ENCODE measurements at places on chromosomes 16 and 17. TPM values are rescaled to one million over a fixed set of nuclear protein-coding genes. Genes with fewer than 3 reads are reported as not detected.

DNA sequence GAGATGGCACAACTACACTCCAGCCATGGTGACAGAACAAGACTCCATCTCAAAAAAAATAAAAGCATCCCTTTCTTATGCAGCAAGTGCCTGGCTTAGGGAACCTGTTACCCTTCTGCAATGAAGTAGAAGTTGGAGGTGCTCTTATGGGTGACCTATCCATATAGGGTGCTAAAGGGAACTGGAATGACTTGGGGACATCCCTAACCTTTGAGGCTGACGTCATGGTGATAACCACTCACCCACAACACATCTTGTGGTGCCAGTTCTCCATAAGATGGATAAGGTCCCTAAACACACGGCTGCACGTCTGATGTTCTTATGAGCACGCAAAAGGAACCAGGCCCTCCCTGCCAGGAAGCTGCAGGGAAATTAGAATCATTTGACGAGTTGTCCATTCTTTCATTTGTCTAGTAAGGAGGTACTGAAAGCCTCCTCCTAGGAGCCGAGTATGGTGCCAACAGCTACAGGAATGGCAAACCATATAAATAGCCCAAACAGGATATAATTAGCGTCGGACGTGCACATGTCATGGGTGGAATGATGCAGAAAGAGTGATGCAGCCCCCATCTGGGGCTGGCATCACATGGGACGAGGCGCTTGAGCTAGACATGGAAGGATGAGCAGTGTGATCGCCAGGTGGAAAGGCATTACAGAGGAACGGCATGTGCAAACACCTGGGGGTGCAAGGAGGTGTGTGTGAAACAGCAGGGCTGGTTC lies 52.5 kb downstream of the ARHGAP27 start:
- ATAC-seq = peak; percentile 28

DNA sequence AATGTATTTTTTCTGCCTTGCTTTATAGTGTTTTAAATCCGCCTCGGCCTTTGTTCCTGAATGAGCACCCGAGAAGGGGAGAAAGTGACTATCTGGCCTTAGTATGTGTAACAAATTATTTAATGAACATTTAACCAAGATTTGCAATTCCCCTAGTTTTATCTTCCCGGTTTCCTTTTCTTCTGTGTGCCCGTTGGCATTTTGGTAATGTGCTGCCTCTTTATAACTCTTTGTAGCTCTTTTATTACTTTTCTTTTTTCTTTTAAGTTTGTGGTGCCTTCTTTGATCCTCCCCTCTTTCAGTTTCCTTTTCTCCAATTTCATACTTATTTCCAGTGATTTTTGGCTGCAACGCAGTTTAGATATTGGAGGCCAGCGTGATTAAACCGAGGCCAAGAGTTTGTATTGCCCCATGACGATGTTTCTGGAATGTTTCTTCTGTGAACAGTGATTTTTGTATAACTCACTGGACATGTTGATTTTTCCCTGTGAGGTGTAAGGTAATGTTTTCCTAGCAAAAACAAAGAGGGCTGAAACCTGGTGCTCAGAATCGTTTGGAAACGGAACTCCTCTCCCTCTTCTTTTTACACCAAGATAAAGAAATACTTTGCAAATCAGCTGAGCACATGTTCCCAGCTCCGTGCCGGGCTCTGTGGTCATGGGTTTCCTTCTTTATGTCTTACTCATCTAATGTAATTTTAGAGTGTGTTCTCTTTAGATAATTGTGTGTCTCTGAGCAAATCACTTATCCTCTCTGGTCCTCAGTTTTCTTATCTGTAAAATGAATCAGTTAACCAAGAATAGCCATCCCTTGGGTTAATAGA lies 344.3 kb downstream of the WWOX start:
- ATAC-seq = no peak

DNA sequence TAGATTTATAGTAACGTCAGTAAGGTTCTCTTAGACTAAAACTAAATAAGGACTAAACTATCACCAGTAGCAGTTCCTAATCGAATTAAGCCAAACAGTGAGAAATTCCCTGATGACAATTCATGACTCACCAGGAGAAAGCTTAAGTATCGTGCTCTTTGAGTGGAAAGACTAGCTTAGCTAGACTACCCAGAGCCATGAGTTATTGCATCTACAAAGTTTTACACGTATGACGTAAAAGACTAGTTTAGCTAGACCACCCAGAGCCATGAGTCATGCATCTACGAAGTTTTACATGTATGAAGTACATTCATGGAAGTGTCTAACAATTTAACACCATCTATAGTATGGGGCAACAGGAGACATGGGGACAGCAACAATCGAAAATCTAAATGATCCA lies 36.6 kb downstream of the UBE2G1 start:
- peak; percentile 45 for ATAC-seq

SMPD3 gene
- 0.45 TPM for total RNA-seq

PMFBP1 gene
- total RNA-seq = 3.9 TPM

CCDC154 gene
- 2.1 TPM for total RNA-seq

Data from activated T-helper 17 cell treated with anti-CD3 and anti-CD28 coated beads, Interleukin-2, amount 50 U/mL, for 72 hours (primary cell).